ENCODE measurements at places on chromosomes 6 and 20. TPM values are rescaled to one million over a fixed set of nuclear protein-coding genes. Genes with fewer than 3 reads are reported as not detected.

- H3K27ac ChIP-seq = peak overlapping the region; percentile 63
- no peaks in the 10 kb centered on the region for H3K36me3 ChIP-seq
- no peaks in the 10 kb centered on the region for H3K27me3 ChIP-seq
These were observed 994.0 kb downstream of the GRIK2 start for GRCh38 chr6:102387326-102388033.

The PPARD gene
- polyA plus RNA-seq = 24.4 TPM

DNA sequence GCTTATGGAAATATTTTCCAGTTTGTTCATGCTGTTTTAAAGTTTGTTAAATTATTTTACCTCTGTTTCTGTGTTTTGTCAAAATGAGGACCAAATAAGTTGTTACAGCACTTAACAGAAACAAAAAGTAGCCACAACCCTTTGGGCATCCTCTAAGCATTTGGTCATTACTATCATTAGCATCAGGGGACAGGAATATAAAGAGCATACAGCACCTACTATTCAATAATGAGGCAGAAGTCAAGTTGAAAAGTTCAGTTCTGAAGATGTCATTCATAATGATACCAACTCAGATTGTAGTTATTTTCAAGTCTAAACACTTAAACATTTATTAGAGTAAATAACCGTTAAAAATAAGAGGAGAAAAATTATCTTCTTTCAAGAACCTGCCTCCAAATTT lies 862.3 kb upstream of the FLRT3 start:
- H3K4me3 ChIP-seq = no peak overlapping the region
- H3K4me1 ChIP-seq = no peaks in the 10 kb centered on the region
- H3K27ac ChIP-seq = no peak overlapping the region
- no peak for DNase-seq

The ADGRG6 gene
- polyA plus RNA-seq = 9.4 TPM

DNA sequence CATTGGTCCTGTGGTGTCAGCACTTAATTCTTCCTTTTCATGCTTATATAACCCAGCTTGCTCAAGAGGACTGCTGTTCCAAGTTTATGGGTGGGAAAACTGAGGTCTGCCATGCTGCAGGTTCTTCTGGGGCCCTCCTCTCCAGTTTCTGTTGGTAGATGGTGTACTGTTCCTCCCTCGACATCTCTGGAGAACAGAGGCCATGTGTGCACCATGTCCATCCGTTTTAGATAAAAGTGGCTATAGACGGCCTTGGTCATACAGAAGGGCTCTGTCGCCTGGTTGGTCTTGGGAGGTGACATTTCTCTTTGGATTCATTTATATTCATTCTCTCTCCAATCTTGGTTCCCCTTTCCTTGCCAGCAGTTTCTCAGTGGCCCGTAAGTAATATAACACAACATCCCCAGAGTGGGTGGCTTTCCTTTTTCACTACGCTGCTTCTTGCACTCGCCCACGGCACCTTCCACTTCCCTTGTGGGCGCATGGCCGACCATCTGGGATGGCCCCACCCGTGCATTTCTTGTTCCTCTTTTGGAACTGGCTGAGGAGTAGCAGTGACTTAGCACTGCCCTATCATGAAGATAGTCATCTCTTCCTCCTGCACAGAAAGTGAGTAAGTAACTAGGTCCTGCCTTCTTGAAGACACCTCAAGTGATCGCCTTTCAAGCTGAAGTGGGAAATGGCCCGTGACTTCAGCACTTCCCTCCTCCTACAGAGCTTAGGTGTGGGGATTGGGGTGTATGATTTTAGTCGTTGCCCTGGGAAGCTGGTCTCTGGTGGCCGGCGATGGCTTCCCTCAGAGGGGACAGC lies 94.2 kb downstream of the RREB1 start:
- DNase-seq = no peak
- H3K4me3 ChIP-seq = peak overlapping the region; percentile 49
- H3K27ac ChIP-seq = peak overlapping the region; percentile 88
- peaks cover 19% of the 10 kb centered on the region for H3K36me3 ChIP-seq
- no peaks in the 10 kb centered on the region for H3K27me3 ChIP-seq

The STMN3 gene
- 10.5 TPM for polyA plus RNA-seq

GRCh38 chr6:32854376-32855178 lies 585 bp downstream of the PSMB9 start:
- peak overlapping the region; percentile 89 for H3K4me3 ChIP-seq
- H3K36me3 ChIP-seq = peaks cover 12% of the 10 kb centered on the region
- DNase-seq = no peak
- peak overlapping the region; percentile 48 for H3K27ac ChIP-seq
- no peaks in the 10 kb centered on the region for H3K27me3 ChIP-seq
- H3K4me1 ChIP-seq = peaks cover 24% of the 10 kb centered on the region

- no peak for DNase-seq
- no peak overlapping the region for H3K4me3 ChIP-seq
- no peaks in the 10 kb centered on the region for H3K36me3 ChIP-seq
- H3K27me3 ChIP-seq = no peaks in the 10 kb centered on the region
These were observed 41.8 kb upstream of the SAYSD1 start for GRCh38 chr6:39156801-39157200.

The RIPK1 gene
- 19.6 TPM for polyA plus RNA-seq

GRCh38 chr20:48541581-48542071 lies 286.2 kb downstream of the PREX1 start:
- H3K27me3 ChIP-seq = peaks cover 3% of the 10 kb centered on the region
- DNase-seq = no peak
- no peak overlapping the region for H3K4me3 ChIP-seq

GRCh38 chr20:62765432-62766070 lies 30.7 kb upstream of the MRGBP start:
- H3K4me3 ChIP-seq = no peak overlapping the region
- DNase-seq = no peak

DNA sequence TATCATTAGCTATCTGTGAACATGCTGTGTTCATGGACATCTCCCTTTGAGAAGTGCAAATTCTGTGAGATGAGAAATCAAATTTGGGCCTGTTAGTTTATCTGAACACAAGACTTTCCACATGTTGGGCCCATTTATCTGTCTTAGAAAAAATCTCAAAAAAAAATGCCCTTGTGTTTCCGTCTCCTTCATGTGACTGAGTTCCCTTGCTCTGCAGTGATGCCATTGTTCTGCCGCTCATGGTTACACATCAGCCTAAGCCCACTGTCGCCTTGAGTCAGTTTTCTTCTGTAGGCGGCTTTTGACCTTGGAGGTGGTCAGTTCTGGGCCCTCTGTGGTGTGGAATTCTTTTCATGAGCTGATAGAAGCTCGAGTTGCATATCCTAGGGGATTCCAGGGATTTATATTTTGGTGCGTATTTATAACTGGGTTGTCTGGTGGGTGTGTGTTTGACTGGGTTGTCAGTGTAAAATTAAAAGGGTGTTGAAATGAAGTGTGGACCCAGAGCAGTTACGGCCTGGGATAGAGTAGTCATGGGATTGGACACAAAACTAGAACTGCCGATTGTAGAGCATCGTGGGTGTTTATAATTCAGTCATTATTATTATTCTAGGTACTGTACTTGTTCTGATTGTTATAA lies 156.7 kb downstream of the JARID2 start:
- peaks cover 13% of the 10 kb centered on the region for H3K4me1 ChIP-seq
- H3K4me3 ChIP-seq = no peak overlapping the region
- H3K36me3 ChIP-seq = no peaks in the 10 kb centered on the region
- H3K27me3 ChIP-seq = no peaks in the 10 kb centered on the region
- DNase-seq = no peak
- H3K27ac ChIP-seq = no peak overlapping the region

DNA sequence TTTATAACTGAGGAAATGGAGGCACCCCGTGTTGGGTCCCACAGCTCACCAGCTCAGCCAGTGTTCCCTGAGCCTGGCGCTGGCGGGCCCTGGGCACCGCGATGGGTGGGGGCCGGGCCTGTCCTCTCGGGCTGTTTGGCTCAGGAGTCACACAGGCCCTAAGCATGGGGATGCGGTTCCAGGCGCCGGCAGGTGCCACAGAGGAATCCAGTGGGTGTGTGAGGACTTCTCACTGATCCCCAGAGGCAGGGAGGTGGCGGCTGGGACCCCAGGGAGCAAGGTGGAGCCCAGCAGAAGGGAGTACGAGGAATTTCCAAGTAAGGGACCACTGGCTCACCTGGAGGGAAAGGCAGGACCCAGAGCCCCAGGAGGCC lies 57.5 kb downstream of the IRF4 start:
- no peak for DNase-seq
- H3K4me1 ChIP-seq = no peaks in the 10 kb centered on the region
- H3K36me3 ChIP-seq = no peaks in the 10 kb centered on the region
- H3K27ac ChIP-seq = no peak overlapping the region
- no peak overlapping the region for H3K4me3 ChIP-seq

DNA sequence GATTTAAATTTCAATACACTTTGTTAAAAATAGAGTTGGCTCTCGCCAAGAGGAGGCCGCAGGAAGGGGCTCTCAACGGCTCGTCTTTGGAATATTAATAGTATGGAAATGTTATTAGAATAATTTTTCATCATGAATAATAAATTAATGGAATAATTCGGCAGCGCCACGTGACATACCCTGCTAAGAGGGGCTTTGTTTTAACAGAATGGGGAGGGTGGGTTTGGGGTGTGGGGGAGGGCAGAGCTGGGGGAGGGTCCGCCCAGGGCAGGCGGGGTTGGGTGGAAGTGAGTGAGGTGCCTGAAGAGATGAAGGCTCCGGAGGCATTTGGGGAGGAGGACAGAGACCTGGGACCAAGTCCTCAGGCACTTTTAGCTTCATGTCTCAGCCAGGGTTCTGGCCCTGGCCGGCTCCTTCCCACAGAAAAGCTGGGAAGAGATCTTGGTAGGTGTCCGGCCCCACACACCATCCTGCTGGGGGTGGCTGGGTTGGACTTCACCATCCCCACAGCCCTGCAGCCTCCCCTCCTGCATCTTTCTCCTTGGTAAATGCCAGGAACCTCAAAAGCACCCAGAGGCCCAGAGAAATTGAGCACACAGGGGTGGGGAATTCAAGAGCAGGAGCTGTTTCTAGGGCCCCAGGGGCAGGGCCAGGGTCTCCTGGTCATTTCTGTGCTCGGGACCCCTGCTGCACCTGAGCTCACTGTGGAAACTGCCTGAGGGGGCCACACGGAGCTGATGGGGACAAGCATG lies 93.6 kb upstream of the BHLHE23 start:
- H3K27me3 ChIP-seq = peaks cover 7% of the 10 kb centered on the region
- H3K27ac ChIP-seq = no peak overlapping the region
- no peak overlapping the region for H3K4me3 ChIP-seq

The NCOA6 gene
- polyA plus RNA-seq = 9.6 TPM

The ASIP gene
- not detected for polyA plus RNA-seq

- no peaks in the 10 kb centered on the region for H3K27me3 ChIP-seq
- H3K27ac ChIP-seq = no peak overlapping the region
- DNase-seq = no peak
- no peaks in the 10 kb centered on the region for H3K36me3 ChIP-seq
- no peaks in the 10 kb centered on the region for H3K4me1 ChIP-seq
- H3K4me3 ChIP-seq = no peak overlapping the region
These were observed 396.3 kb upstream of the EYS start for GRCh38 chr6:66103354-66103753.

DNA sequence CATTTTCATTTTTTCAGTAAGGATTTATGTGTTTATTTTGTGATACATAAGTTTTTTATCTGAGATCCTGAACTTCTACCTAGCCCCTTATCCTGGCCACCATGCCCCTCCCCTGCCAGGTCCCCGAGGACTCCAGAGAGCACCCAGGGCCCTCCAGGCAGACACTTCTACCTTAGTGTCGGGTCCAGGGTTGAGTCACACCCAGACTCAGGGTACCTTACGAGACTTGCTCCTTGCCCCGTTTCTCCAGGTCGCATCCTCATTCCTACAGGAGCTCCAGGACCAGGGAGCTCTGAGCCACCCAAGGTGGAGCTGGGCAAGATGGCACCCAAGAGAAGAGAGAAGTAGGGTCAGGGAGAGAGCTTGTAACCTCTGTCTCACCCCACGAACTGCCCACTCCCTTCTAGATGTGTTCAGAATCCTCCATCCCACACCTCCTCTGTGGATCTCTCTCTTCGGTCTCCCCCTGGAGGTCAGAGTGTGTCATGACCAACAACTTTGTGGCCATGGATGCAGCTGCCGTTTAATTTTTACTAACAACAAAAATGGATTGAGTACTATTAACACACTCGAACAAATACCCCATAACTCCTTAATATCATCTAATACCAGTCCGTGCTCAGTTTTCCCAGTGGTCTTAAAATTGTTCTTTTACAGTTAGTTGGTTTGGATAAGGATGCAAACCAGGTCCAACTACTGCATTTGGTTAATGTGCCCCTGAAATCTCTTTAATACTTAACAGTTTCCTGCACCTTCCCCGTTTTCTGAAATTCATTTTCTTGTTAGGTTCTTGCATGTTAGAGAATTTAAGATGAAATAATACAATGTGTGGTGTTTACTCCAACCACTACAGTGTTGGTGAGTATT lies 130.6 kb upstream of the INSM1 start:
- no peaks in the 10 kb centered on the region for H3K36me3 ChIP-seq
- no peaks in the 10 kb centered on the region for H3K27me3 ChIP-seq
- no peak overlapping the region for H3K4me3 ChIP-seq
- no peak overlapping the region for H3K27ac ChIP-seq
- DNase-seq = no peak

DNA sequence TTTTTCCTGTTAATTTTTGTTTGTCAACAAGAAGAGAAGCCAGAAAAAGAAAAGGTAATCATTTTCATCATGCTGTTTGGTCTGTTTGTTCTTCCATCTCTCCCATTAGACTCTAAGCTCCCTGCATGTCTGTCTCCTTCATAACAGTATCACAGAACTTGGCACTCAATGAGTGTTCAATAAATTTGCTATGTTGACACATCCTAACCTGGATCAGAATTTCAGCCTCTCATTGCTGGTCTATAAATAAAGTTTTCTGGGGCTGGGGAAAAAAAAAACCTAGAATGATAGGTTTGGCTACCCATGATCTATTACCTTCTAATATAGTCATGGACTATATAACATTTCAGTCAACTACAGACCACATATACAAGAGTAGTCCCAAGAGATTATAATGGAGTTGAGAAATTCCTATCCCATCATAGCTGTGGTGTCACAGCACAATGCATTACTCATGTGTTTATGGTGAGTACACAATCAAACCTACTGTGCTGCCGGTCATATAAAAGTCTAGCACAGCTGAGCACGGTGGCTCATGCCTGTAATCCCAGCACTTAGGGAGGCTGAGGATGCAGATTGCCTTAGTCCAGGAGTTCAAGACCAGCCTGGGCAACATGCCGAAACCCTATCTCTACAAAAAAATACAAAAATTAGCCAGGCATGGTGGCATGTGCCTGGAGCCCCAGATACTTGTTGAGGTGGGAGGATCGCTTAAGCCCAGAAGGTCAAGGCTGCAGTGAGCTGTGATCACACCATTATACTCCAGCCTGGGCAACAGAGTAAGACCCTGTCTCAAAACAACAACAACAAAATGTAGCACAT lies 5.9 kb downstream of the NUDT3 start:
- H3K4me1 ChIP-seq = peaks cover 5% of the 10 kb centered on the region
- no peak for DNase-seq
- H3K36me3 ChIP-seq = no peaks in the 10 kb centered on the region
- H3K27me3 ChIP-seq = no peaks in the 10 kb centered on the region
- H3K27ac ChIP-seq = no peak overlapping the region
- no peak overlapping the region for H3K4me3 ChIP-seq

The SLC52A3 gene
- polyA plus RNA-seq = 0.84 TPM

DNA sequence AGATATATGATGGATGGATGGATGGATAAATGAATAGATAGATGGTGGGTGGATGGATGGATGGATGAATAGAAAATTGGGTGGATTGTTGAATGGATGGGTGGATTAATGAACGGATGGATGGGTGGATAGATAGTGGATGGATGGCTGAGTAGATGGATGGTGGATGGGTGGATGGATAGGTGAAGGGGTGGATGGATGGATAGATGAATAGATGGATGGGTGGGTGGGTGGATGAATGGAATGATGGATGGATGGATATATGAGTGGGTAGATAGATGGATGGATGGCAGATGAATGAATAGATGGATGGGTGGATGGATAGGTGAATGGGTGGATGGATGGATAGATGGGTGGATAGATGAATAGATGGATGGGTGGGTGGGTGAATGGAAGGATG lies 80.7 kb upstream of the NEDD9 start:
- no peaks in the 10 kb centered on the region for H3K27me3 ChIP-seq
- no peak for DNase-seq
- no peak overlapping the region for H3K4me3 ChIP-seq
- no peak overlapping the region for H3K27ac ChIP-seq
- peaks cover 26% of the 10 kb centered on the region for H3K4me1 ChIP-seq
